H7 (cell line): ENCODE measurements at places on chromosomes 7 and 10. TPM values are rescaled to one million over a fixed set of nuclear protein-coding genes. Genes with fewer than 3 reads are reported as not detected.
A peak's percentile ranks its signal among the peaks of the same experiment; 100 is the strongest.

DNA sequence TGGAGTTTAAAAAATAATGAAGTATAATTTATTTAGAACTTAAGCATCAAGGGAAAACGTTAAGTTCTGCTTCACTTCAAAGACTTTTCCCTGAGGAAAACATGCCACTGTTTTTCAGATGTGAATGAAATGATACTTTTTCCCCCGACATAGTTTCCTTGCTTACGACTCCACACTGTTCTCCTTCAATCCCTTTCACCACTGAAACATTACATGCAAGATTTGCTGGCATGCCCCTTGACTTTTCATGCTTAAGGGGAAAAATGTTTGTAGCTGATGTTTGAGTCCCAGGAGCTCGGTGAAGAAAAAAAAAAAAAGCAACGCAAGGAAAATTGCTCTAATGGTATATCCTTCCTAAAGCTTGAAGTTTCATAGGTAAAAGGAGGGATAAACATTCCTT, 10.0 kb downstream of the GLI3 start:
- DNase-seq = no peak

GRCh38 chr7:135454060-135454459, 55.8 kb downstream of the CNOT4 start:
- no peak for DNase-seq

- no peak for DNase-seq
Observed at GRCh38 chr7:94562525-94562924, 52.9 kb downstream of the CASD1 start.

- peak; percentile 11 for DNase-seq
Observed at GRCh38 chr10:52818019-52818418, 45.4 kb upstream of the MBL2 start.

- no peak for DNase-seq
Observed at GRCh38 chr7:116011584-116011983, 19.0 kb downstream of the TFEC start.

- DNase-seq = no peak
Observed at GRCh38 chr10:114498413-114499111, 94.3 kb upstream of the AFAP1L2 start.

DNA sequence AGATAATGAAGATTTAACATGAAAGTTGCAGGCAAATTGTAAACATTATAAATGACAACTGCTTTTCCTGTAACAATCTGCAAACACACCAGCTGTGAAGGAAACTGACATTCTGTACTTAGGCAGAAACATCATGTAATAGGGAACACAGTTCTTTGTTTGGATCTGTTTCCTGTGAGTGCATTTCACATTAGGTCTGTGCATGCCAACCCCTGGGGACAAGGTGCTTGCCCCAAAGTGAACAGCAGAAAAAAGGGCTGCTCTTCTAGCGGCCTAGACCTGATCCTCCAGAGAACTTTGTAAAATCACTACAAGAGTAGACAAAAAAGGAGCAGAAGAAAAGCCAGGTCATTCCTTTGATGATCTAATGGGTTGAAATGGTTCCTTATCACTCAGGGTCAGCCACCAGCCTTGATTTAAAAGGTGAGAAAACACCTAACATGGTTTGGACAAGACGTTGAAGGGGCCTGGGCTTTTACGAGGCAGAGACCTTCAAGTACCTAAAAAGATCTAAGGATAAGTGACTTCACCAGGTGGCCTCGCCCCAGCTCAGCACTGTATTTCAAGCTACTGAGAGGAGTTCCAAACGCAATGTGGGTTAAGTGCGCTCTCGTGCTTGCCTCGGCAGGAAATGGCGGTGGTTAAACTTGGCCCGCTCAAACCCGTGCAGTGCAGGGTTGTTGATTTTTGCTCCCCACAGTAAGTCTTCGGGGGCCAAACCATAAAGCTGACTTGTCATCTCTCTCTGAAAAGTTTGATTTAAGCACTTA, 249.7 kb downstream of the CREB5 start:
- DNase-seq = no peak

DNA sequence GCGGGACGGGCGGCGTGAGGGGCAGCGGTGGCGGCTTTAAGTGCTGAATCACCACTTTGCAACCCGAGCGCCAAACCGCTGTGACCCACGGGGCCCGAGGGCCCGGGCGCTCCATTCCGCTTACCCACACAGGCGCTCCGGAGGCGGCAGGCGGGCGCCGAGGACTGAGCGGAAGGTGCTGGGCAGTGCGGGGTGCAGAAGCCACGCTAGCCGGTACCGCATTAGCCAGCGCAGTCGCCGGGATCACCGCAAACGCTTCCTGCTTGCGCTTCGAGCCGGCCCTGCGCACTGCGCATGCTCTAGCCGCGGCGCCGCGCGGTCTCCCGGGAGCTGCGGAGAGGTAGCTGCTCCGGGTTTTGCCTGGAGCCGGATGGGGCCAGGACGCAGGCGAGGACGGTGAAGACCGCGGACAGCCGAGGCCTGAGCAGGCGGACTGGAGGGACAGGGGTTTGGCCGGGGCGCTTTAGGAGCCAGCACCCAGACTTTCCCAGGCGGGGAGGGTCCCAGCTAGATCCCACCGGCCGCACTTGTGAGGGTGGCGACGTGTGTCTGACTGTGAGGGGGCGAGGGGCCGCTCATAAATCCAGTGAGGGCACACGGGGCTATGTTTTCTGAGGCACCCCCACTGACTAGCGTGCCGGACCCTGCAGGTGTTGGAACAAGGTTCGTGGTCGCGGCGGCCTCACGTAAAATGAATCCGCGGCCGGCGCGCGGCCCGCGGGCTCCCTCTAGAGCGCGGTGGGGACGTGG, at the start of gene IDE:
Gene IDE (minus strand): TSS at position 296 of the 750 bp plus-strand sequence. CDS start 74 bp downstream, at position 222.
- DNase-seq = peak; percentile 95

GRCh38 chr10:63766745-63767137, 245.5 kb downstream of the REEP3 start:
- DNase-seq = no peak

GRCh38 chr10:37495415-37495814, 362.0 kb downstream of the ZNF248 start:
- DNase-seq = no peak

DNA sequence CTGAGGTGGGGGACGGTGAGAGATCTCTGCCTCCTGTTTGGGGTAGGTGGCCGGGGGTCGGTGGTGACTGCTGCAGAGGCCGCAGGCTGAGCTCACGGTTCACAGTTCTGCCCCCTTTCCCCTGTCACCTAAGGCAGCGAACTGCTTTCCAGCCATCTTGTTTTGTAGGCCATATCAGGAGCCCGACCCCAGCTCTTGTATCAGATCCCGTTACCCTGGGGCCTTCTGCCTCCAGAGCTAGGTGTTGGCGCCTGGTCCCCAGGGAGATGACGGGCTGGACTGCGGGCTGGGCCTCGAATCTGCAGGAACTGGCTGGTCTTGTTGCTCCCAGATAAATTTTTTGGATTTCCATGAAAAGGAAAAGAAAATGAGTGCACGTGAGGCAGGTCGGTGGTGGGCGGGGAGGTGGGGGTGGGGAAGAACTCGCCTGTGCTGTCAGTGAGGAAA, 183.0 kb downstream of the DNAJB6 start:
- peak; percentile 56 for DNase-seq

DNA sequence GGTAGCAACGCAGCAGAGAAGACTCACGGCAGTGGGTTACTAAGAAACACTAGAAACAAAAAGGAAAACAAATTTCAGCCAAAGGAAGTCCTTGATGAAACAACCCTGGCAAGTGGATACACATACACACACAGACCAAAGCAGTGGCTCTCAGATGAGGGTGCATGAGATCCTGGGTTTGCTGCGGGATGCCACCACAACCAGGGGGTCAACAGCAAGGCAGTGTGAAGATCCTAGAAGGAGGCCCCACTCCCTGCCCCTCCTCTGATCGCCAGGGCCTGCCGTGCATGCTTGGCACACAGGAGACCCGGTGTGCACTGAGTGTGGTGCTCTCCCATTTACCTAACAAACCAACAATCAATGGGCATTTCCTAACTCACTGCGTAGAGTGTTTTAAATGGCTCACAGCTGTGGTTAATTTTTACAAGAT, 252.3 kb upstream of the KLF14 start:
- no peak for DNase-seq

DNA sequence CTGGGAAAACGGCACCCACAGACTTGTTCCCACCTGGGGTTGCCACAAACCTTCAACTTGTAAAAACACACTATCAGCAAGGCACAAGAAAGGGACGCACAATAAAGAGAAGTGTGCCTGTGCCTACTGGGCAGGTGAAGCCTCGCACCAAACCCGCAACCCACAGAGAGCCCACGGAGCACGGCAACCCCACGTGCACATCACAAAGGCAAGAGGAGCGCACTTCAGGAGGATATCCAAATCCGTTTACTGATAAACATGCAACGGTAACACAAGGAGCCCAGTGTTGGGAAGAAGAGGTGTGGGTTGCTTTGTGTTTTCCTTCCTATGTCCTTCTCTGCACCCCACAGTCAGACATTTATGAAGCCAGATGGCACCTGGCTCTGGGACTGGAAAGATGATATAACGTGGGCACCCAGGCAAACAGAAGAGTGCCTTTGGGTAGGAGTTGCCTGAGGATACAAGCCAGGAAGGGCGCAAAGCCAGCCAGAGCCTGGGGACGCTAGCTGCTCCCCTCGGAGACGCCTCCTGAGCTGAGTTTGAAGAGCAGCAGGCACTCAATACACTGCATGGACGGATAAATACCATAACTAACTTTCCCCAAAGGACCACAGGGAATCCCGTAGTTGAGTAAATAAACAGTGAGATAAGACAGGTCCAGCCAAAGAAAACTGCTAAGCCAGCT, 41.6 kb downstream of the TCERG1L start:
- peak; percentile 22 for DNase-seq

DNA sequence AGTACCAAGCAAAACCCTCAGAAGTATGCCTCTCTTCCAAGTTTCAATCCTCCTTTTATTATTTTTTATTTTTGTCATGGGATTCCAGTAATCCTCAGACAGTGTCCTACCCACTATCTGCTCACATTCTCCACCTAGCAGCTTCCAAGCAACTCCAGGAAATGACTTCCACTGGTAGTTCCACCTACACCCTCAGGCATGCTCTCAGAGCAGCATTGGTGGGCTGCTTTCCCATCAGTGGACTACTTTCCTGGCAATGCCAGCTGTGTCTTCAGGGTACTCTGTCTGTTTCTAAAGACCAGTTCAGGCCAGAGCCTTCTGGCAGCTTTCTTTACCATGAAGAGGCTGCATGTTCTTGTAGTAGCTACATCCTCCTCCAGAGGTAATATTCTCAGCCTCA, 244.0 kb downstream of the HGF start:
- DNase-seq = no peak

GRCh38 chr7:79862447-79863210, 272.0 kb upstream of the GNAI1 start:
- DNase-seq = no peak

- peak; percentile 1 for DNase-seq
Observed at GRCh38 chr10:123786896-123787295, 104.7 kb downstream of the CPXM2 start.

DNA sequence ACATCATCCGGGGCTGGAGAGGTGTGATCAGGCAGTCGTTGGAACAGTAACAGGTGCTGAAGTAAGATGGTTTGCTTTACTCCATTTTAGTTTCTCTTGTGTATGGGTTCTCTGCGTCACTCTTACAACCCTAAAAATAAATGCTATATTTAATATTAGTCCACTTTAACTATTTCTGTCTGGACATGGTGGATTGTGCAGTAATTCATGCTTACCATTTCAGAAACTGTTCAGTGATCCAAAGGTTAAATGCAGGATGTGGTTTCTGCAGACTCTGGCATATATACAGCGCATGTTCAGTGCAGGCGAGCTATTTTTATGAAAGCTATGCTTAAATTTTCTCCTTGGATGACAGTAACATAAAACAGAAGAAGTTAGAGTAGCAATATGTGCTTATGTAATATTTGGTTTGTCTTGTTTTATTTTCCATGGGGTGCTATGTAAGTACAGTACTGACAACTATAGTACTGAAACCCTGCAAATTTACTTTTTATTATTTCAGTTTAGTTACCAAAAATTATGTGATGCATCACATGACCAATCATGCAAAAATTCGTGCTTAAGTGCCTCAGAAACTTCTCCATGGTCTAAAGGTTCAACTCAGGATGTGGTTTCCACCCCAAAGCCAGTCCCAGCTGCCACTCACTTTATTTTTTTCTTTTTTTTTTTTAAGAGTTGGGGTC, 46.6 kb upstream of the GRID1 start:
- DNase-seq = no peak

DNA sequence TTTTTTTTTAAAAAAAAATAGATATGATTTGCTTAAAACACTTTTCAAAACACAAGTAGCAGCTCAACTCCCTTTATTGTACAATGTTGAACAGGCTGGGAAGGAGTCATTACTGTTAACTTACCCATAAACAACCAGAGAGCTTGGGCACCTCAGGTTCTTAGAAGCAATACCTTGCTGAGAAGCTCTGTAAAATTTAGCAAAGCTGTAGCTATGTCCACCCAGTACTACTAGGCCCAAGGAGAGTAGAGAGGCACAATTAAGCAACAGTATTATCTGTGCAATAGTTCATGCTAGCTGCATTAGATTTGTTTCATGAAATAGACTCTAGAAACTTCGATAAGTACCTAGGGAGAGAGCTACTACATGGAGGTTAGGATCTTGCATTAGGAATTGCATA, 32.0 kb downstream of the SEMA3A start:
- DNase-seq = no peak

DNA sequence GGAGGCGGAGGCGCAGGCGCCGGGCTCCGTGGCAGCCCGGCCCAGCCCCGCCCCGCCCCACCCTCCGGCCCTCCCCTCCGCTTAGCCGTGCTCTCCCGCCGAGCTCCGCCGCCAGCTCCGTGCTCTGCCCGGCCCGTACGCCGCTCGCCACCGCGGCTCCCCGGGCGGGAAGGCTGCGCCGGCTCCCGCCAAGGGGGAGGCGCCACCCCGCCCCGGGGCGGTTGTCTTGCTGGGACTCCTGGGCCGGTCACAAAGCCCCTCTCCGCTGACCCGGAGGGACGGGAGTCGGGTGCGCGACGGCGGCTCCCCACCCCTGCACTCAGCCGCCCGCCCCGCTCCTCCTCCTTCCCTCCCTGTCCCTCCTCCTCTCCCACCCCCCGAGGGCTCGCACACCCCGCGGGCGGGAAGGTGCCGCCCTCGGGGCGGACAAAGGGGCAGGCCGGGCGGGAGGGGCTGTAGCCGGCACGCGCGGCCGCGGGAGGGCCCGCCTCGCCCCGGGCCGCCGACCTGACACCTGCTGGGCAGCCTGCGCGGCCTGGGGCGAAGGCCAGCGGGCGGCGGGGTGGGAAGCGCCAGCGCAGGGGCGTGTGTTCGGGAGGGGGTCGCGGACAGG, 11.5 kb upstream of the SP8 start:
- peak; percentile 91 for DNase-seq

GRCh38 chr7:69190025-69190424, 408.2 kb upstream of the AUTS2 start:
- DNase-seq = no peak

HOXA2 gene
- total RNA-seq = not detected in 2 replicates

TPK1 gene
- 6.2 and 6.6 TPM in 2 replicates for total RNA-seq

SCD gene
- total RNA-seq = 215 and 258 TPM in 2 replicates

ANLN gene
- total RNA-seq = 97.8 and 104 TPM in 2 replicates

PAX2 gene
- 0.10 TPM in 1 of 2 replicates, not detected in the other for total RNA-seq

HOXA6 gene
- not detected in 2 replicates for total RNA-seq

CD36 gene
- total RNA-seq = under 0.01 TPM in 1 of 2 replicates, not detected in the other

CHST3 gene
- total RNA-seq = 4.1 and 4.2 TPM in 2 replicates

FAM24B gene
- total RNA-seq = 0.85 and 4.8 TPM in 2 replicates

EIF5AL1 gene
- 0.73 and 0.74 TPM in 2 replicates for total RNA-seq

DPYSL4 gene
- 7.6 and 9.1 TPM in 2 replicates for total RNA-seq

MMP21 gene
- not detected in 2 replicates for total RNA-seq

TLX1 gene
- total RNA-seq = 0.11 TPM in 1 of 2 replicates, not detected in the other

OR2A42 gene
- not detected in 2 replicates for total RNA-seq
